ENCODE measurements at places on chromosomes 5 and 9. TPM values are rescaled to one million over a fixed set of nuclear protein-coding genes. Genes with fewer than 3 reads are reported as not detected.

DNA sequence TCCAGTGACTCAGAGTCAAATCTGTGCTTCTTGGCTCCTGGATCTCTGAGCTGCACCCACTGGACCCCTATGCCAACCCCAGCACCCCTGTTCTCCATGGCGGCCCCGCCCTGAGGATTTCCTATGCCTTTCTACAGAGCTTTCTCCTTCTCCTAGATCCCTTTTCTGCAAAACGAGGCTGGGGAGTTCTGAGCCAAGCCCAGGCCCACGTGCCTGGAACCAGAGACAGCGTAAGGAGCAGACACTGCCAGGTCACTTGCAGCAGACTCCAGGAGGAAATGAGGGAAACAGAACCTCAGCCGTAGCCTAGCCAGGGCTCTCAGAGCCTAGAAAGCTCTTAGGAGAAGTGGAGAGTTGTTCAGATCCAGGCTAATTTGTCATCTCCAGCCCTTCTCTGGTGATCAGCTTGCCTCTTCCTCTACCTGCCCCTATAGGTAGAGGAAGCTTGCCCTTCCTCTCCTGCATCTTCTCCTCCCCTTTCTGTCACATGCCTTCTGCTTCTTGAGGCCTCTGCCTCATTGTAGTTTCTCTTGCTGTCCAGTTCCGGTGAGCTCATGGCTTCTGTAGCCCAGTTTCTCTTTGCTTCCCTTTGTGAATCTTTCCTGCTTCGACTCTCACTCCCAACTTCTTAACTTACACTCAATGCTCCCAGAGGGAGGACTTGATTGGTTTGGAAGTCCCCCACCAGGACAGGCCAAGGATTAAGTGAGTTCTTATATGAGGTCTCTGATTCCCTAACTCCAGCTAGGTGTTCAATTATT, 163.4 kb downstream of the RGS3 start:
- no peaks in the 10 kb centered on the region for H3K4me1 ChIP-seq
- no peak overlapping the region for H3K4me3 ChIP-seq
- H3K27me3 ChIP-seq = no peaks in the 10 kb centered on the region
- DNase-seq = no peak
- peak overlapping the region; percentile 56 for H3K27ac ChIP-seq
- H3K36me3 ChIP-seq = no peaks in the 10 kb centered on the region

FYB1 gene
- total RNA-seq = 11.4 TPM

GRCh38 chr5:67465537-67466207, 269.1 kb upstream of the CD180 start:
- H3K27me3 ChIP-seq = no peaks in the 10 kb centered on the region
- no peak overlapping the region for H3K4me3 ChIP-seq
- no peaks in the 10 kb centered on the region for H3K36me3 ChIP-seq
- no peak overlapping the region for H3K27ac ChIP-seq

SLC22A5 gene
- total RNA-seq = 23.3 TPM

DNA sequence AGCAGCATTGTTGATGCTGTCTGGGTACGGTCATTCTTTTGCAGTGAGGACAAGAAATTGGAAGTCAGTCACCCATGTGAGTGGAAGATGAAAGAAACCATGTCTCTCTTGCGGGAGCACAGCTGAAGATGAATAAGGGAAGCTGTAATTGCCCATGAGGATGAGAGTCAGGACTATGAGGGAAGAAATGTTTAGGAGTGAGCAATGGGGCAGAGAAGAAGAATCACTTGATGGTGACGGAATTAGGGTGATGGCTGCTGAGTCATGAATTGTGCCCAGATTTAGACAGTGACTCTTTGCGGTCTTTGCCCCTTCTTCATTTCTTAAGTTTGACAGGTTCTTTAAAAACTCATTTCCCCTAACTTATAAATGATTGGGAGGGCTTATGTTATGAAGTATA, 183.3 kb downstream of the MAST4 start:
- DNase-seq = no peak
- no peak overlapping the region for H3K4me3 ChIP-seq
- no peaks in the 10 kb centered on the region for H3K36me3 ChIP-seq
- no peak overlapping the region for H3K27ac ChIP-seq
- H3K27me3 ChIP-seq = no peaks in the 10 kb centered on the region
